Nasal cavity respiratory epithelium epithelial cell of viscerocranial mucosa (primary cell): ENCODE measurements at places on chromosomes 1 and 21. TPM values are rescaled to one million over a fixed set of nuclear protein-coding genes. Genes with fewer than 3 reads are reported as not detected.

PAQR7 gene
- 13.3 and 16.1 TPM in 2 replicates for total RNA-seq

SERPINC1 gene
- total RNA-seq = 0.21 TPM in 1 of 2 replicates, not detected in the other

LDLRAD2 gene
- not detected in 2 replicates for total RNA-seq

B3GALT5 gene
- under 0.01 and 0.36 TPM in 2 replicates for total RNA-seq

ERO1B gene
- 7.2 and 7.9 TPM in 2 replicates for total RNA-seq
